ENCODE measurements at places on chromosomes 7 and 10.

- no peak for DNase-seq
These were observed 59.2 kb downstream of the CLEC2L start for GRCh38 chr7:139582671-139583155.

DNA sequence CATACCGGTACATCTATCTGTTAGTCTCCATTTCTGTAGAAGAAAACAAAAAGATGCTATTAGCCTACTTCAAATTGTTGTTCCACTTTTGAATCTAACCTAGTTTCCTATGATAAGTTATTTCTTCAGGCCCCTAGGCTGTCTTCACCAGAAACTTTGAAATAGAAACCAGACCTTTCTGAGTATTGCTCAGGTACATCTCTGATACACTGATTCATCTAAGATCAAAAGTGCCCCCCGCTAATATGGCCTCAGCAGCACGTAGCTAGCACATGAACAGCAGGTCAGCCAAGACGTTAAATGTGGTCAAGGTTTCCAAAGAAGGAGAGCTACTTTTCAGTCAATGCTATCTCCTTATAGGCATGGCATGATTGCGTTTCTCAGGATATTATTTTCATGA, 23.6 kb downstream of the CTAGE6 start:
- DNase-seq, result no peak

GRCh38 chr10:99854860-99855259, 72.4 kb downstream of the ABCC2 start:
- DNase-seq, result no peak

DNA sequence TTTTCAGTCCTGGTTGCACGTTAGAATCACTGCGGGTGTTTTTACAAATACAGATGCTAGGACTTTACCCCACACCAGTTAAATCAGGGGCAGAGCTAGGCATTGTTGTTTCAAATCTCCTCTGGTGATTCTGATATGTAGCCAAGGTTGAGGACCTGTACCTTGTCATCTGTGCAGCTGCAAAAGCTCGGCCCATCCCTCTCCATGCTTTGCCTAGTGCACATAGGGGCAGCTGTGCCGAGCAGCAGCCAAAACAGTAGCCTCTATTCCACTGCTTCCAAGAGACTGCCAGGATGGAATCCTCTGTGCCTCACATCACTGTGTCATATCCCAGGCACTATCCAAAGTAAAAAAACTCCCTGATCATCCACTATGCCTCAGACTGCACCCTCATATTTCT, 181.3 kb downstream of the CDK14 start:
- DNase-seq, result no peak

DNA sequence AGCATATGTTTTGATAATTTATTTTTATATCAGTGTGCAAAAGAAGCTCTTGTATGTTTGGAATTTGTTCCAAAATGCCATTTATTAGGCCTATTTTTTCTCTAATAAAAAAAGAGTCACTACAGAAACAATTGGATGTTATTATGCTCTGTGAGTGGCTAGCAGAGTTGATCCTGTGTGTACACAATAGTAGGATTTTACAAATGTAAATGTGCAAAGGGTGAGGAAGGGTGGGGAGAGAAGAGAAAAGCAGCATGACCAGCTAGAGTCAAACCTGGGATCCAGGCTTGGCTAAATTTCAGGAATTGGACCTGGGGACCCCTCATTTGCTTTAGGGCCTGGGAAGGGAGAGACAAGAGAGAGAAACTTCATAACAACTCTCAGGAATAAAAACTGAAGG, 32.5 kb downstream of the SEMA3A start:
- no peak for DNase-seq

GRCh38 chr10:734481-734880, 45.0 kb upstream of the DIP2C start:
- DNase-seq, result no peak

- no peak for DNase-seq
These were observed 437.7 kb upstream of the MKI67 start for GRCh38 chr10:128563904-128564303.

DNA sequence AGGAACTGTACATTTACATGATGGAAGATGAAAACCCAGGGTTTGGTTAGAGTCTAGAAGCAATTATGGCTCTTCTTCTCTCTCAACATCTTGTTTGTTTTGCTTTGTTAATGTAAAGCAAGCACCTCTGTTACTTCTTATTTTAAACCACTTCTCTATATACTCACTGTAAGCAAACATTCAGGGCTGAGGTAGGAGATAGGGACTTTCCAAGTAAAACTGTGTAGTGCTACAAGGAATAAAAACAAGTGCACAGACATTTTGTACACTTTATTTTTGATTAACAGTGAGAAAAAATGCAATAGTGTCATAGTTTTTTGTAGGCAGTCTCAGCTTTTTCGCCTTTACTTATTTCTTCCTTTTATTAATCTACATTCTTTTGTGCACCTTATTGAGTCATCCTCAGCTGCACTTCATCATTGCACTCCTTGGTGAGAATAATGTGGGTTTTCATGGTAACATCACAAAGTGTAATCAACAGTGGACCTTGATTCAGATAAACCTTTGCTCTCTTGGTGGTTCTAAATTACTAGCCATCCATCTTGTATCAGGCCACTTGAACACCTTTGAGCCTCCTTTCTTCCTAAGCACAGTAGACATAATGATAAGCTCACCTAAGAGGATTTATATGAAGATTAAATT, 52.9 kb downstream of the ELMO1 start:
- no peak for DNase-seq

DNA sequence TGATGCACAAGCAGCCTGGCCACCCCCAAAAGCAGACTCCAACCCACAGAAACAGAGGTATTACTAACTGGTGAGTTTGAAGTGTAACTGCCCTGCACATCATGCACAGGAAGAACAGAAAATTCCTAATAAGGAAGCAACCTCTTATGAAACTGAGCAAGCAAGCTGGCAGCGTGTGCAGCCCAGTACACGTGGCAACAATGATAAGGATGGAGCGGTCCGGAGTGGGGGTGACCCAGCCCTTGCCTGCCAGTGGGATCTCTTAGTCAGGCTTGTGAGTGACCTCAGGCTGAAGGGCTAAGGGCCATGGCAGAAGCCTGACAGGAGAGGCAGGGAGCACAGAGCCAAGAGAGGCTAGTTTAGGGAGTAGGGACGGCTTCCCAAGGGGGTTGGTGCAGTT, 22.1 kb upstream of the AOAH start:
- no peak for DNase-seq

DNA sequence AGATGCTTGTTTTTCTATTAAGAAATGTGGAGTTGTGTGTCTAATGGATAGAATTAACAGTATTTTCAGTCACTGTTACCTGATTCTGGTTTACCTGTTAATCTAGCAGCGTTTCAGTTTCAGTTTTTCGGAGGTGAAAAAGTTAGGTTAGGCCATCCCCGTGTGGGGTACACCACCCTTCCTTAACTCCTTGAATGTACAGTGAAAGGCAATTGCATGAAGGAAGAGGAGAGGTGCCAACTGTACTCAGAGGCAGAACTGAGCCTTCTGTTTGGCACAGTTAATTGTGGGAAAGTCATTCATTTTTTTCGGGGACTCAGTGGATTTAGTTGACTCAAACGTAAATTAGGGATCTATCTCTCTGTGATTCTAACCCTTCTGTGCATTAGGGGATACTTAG, 35.5 kb downstream of the RPA3 start:
- no peak for DNase-seq

DNA sequence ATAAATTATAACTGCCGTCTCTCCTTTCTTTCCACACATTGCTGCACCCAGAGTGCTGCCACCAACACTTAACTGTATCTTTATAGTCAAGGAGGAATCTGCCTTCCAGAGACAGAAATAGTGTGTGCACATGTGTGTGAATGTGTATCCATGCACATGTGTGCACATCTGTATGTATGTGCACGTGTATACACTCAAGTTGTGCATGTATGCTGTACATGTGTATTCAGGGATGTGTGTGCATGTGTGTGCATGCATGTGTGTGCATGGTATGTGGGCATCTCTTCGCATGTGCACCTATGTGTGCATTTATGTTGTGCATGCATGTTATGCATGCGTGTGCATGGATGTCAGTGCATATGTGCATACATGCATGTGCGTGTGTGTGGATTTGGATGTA, 253.3 kb downstream of the KLF6 start:
- DNase-seq, result no peak

GRCh38 chr7:137965942-137966640, 35.8 kb downstream of the CREB3L2 start:
- no peak for DNase-seq

DNA sequence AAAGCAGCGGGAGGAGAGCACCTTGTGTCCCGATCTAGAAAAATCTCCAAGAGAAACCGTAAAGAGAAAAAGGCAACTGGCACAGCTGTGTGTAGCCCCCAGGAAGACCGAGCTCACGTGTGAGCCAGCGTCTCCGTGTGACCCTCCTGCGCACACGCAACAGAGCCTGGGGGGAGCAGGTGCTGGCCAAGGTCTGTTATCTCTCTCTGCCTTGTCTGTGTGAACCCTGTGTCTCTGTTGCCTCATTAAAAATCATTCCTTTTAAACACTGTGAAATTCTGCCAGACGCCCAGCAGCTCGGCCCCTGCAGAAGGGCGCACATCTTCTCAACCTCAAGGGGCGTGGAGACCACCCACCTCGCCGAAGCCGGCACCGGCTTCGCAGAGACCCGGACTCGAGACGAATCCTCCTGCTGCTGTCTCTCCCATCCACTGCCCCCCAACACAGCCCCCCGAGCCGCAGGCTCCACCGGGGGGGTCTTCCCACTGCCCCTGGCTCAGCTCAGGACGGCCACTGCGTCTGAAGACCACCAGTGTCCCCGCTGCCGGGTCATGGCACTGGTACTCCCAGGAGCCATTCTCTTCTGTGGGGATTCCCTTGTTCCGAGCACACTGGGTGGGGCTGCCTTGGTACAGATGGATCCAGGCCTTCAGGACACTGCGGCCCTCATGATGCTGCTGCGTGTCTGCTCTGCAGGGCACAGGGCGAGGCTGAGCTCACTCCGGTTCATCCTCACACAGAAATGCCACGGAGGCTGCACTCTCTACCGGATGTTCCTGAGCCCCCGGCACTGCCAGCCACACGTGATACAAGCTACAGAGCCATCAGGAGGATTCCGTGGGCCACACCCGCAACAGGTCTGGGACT, 94.3 kb upstream of the DNAAF5 start:
- no peak for DNase-seq

GRCh38 chr7:82044497-82045080, 274.7 kb upstream of the HGF start:
- DNase-seq, result no peak

DNA sequence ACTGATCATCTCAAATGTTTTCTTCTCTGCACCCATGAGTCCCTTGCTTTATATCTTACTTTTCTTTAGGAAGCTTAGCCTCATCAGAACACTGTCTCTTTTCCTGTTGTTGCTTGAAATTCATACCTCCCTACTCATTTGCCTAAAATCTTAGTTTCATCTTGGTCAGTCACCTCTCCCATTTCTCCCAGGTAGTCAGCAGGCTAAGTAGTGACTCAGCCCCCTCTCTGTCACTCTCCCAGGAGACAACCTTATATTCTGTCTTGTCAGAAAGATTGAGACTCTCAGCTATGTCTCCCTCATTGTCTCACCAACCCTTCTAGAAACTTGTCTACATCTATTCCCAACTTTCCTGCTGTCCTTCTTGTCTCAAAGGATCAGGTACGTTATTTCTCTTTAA, 280.9 kb downstream of the BBS9 start:
- DNase-seq, result no peak

DNA sequence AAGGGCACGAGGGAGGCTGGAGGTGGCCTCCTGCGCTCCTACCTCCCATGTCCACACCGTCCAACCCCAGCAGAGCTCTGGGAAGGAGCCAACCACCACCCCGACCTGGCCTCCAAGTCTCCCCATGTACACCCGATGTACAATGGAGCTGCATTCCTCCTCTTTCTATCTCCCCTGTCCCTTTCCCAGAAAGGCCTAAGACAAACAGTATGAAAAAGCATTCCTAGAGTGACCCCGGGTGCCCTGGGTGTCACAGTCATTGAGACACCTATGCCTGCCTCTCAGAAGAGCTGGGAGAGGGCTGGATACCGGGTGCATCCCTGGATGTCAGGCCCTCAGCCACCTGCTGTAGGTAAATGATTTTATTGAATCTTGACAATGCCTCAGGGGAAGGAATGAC, 248.1 kb downstream of the EMX2 start:
- DNase-seq, result no peak

- DNase-seq, result no peak
These were observed 46.7 kb downstream of the MKX start for GRCh38 chr10:27698961-27699360.

GRCh38 chr7:149743476-149744255, 29.7 kb downstream of the ZNF467 start:
- no peak for DNase-seq

- no peak for DNase-seq
These were observed 918.9 kb downstream of the GRID1 start for GRCh38 chr10:85447690-85448089.

DNA sequence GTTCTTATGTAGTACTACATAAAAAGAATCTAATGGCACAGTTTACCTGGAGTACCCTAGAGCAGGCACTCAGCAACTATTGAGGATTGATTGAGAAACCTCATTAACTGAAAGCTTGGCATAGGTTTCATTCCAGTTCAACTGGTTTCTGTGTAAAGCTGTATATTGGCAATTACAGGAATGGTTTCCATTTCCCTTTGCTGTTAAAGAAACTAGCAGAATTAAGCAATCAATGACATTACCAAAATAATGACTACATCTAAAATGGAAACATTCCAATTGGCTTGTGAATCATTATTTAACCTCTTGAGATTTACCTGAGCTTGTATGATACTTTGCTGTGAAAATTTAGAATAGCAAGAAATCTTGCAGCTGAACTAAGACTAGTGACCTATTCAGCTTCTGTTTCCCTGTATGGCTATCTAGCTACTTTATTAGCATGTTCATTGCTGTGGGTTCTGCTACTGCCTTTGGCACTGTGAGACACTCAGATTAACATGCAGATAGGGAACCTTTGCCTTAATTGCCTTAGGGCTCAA, 33.5 kb upstream of the CADPS2 start:
- DNase-seq, result no peak

DNA sequence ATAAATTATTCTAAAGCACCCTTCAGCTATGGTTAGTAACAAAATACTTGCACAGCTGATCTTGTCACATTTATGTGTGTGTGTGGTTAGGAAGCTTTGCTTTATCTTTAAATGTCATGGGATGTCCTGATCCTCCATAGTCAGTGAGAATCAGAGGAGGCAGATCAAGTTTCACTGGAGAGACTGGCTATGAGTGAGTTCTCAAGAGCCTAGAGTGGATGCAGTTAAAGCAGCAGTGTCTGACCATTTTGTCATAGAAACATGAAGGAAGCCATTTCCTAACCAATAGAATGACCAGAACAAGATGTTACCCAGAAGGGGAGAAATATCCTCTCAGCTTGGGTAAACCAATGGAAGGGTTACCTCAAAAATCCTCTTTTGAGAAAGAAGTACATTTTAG, 207.2 kb upstream of the DKK1 start:
- no peak for DNase-seq

GRCh38 chr7:154744256-154744860, 258.6 kb downstream of the PAXIP1 start:
- DNase-seq, result no peak

- DNase-seq, result no peak
These were observed 93.8 kb upstream of the SMNDC1 start for GRCh38 chr10:110398419-110399105.

DNA sequence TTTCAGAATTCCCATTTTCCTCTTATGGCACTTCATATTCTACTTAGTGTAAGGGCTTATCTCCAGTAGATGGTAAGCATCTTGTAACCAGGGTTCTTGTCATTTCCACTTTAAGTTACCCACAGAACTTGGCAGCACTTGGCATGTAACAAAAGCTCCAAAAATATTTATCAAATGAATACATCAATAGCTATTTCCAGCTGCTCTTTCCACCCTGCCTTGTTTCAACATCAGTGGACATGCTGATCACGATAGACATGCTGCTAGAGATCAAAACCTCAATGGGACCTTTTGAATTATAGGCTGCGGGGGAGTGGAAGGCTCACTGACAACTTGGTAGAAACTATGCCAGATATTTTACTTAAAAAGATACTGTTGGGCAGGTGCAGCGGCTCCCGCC, 32.9 kb downstream of the HOXA1 start:
- no peak for DNase-seq

Measured in NCI-H187 treated with DMSO at 0.1 percent for 48 hours (cell line).